ENCODE measurements at places on chromosomes 11 and 22.

DNA sequence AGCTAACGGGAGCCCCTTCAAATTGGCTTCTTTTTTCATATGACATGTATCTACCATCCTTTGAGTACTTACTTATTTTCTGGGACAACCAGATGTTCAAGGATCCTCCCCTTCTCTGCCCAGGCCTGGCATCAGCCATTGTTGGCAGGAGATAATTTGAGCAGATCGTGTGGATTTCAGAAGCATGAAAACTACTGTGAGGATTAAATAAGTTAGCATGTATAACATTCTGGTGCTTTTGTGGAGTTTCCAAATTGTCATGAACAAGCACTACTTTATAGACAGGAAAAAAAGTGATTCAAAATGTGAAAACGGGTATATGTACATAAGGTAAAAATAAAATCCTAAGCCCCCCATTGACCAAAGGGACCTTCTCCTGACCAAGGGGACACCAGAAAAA is 2.1 kb upstream of the NADSYN1 start:
- DNase-seq = no peak

DNA sequence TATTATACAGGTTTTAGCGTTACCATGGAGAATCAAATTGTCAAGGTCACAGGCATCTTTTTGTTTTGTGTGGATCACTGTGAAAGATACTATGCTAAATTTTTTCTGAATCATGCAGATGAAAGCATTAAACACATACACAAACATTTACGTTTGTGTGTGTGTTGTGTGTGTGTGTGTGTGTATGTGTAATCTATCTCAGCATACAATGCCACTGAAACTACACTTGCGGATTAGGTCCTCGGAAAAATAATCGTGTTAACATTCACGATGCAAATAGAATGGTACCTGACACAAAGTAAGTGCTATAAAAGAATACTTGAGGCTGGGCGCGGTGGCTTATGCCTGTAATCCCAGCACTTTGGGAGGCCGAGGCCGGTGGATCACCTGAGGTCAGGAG is 41.9 kb upstream of the TOP3B start:
- no peak for DNase-seq

- no peak for DNase-seq
Observed at GRCh38 chr11:134155946-134156865, 67.6 kb downstream of the NCAPD3 start.

DNA sequence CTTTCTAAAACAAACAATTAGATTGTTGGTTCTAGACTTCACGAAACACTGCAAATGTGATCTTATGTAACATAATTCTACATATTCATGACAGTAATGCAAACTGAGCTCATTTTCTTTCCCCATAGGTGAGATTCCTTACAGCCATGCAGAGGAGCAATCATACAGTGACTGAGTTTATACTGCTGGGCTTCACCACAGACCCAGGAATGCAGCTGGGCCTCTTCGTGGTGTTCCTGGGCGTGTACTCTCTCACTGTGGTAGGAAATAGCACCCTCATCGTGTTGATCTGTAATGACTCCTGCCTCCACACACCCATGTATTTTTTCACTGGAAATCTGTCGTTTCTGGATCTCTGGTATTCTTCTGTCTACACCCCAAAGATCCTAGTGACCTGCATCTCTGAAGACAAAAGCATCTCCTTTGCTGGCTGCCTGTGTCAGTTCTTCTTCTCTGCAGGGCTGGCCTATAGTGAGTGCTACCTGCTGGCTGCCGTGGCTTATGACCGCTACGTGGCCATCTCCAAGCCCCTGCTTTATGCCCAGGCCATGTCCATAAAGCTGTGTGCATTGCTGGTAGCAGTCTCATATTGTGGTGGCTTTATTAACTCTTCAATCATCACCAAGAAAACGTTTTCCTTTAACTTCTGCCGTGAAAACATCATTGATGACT is 1.5 kb downstream of the OR9G1 start:
- DNase-seq = no peak

GRCh38 chr11:127592371-127592770 is 591.8 kb upstream of the KIRREL3 start:
- DNase-seq = no peak

GRCh38 chr11:3824714-3825472 is 15.9 kb downstream of the RHOG start:
- peak; percentile 84 for DNase-seq

- DNase-seq = no peak
Observed at GRCh38 chr11:116406042-116406441, 366.7 kb downstream of the BUD13 start.

GRCh38 chr11:15525582-15525981 is 410.9 kb downstream of the INSC start:
- no peak for DNase-seq

DNA sequence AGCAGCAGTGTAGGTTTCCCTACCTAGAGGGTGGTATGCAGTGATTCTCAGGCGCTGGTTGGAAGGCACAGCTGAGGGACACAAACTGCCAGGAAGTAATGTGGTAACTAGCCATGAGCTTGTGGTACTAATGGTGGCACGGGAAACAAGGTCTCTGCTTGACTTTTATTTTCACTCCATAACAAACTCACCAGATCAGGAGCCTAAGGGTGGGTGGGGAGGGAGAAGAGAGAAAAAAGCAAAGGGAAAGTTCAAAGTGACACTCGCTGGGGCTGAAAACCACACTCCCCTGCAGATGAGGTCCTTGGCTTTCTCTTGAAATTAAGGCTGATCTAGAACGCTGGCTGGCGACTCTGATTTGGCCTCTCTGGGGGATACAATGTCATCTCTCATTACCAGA is 22.0 kb downstream of the TRAF6 start:
- DNase-seq = no peak

GRCh38 chr11:129960216-129961214 is 42.1 kb downstream of the PRDM10 start:
- no peak for DNase-seq

Measured in stimulated activated CD4-positive, alpha-beta T cell treated with anti-CD3 and anti-CD28 coated beads, Interleukin-2, amount 100 ng/mL, for 48 hours (primary cell).